ENCODE measurements at places on chromosomes 16 and 17.

DNA sequence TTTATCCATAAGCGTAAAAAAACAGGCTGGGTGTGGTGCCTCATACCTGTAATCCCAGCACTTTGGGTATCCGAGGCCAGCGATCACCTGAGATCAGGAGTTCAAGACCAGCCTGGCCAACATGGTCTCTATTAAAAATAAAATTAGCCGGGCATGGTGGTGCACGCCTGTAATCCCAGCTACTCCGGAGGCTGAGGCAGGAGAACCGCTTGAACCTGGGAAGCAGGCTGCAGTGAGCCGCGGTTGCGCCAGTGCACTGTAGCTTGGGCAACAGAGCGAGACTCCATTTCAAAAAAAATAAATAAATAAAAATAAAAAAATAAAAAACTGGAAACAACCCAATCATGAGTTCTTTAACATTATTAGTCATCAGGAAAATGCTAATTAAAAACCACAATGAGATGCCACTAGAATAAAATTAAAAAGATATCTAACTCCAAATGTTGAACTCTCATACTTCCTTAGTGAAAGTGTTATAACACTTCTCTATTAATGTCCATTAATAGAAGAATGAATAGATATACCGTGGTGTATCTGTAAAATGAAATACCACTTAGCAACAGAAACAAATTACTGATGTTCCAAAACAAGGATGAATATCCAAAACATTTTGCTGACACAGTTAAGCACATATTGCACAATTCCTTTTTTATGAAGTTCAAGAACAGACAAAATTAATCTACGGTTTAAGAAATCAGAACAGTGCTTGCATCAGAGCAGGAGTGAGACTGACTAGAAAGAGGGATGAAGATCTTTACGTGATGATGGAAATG lies 13.1 kb downstream of the MPHOSPH6 start:
- DNase-seq = no peak

DNA sequence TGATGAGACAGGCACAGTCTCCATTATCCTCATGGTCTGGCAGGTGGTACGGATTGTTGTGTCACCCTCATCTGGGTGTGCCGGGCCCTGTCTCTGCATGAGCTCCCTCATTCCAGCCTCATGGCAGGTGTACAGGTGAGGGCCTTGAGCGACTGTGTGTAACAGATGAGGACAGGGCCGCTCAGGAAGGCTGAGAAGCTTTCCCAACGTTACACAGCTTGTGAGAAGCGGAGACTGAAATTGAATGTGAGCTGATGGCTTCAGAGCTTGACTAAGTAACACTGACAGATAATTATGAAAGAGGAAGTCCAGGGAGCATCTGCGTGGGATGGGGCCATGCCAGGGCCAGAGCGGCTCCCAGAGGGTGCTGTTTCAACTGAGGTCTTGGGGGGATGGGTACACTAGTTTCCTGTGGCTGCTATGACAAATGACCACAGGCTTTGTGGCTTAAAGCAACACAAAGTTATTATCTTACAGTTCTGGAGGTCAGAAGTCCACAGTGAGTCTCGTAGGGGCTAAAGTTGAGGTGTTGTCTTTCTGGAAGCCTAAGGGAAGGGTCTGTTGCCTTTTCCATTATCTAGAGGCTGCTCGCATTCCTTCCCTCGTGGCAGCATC lies 36.7 kb downstream of the CMIP start:
- no peak for DNase-seq

DNA sequence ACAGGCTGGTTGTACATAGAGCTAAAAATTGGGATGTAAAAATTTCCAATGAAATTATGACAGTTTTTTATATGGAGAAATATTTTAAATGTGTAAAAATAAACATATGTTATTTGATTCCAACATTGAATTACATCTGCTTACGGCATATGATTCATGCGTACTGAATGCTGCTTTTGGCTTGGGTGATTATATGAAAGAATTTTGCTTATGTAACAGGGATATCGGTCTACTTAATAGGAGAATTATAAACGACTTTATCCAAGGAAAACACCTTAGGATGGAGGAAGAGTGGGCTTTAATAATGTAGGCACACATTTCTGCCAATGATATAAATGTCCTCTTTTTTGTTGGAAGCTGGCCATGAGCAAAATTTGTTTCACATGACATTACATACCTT lies 197.3 kb upstream of the GOT2 start:
- no peak for DNase-seq

GRCh38 chr16:55001931-55002330 lies 71.3 kb downstream of the IRX5 start:
- DNase-seq = no peak

- DNase-seq = no peak
Measured at GRCh38 chr16:47033176-47033575, 59.7 kb upstream of the DNAJA2 start.

GRCh38 chr16:19112099-19112407 lies 1.7 kb upstream of the ITPRIPL2 start:
- DNase-seq = no peak

- no peak for DNase-seq
Measured at GRCh38 chr16:82004601-82005000, 6.7 kb downstream of the SDR42E1 start.

GRCh38 chr16:14445937-14446715 lies 183.9 kb downstream of the PARN start:
- no peak for DNase-seq

- DNase-seq = no peak
Measured at GRCh38 chr16:12043953-12044352, 67.4 kb downstream of the SNX29 start.

DNA sequence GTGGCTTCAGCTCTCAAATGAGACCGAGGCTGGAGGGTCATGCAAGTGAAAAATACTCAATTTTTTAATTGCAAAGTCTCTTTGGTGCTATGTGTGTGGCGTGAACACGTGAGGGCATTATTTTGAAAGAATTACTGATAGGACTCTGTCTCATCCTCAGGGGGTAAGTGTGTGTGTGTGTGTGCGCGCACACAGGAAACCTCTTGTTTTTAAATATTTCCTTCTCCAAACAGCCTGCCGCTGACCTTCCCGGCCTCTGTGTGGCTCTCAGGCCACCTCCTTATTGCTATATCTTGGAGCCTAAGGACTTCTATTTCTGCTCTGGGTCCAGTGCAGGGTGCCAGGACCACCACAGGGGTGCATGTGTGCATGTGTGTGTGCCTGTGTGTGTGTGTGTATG lies 99.7 kb downstream of the CMIP start:
- no peak for DNase-seq

DNA sequence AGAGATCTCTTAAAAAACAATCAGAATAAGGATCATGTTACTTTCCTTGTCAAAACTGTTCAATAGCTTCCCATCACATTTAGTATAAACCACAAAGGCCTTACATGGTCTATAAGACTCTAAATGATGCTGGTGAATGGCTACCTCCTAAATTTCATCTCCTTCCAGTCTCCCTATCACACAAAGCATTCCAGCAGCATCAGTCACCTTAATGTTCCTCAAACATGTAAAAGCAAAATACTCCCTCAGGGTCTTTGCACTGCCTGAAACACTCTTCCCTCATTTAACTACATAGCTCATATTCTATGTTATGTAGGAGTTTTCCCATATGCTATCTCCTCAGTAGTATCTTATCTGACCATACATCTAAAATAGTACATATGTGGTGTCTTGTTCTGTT lies 53.5 kb upstream of the INTS2 start:
- no peak for DNase-seq

DNA sequence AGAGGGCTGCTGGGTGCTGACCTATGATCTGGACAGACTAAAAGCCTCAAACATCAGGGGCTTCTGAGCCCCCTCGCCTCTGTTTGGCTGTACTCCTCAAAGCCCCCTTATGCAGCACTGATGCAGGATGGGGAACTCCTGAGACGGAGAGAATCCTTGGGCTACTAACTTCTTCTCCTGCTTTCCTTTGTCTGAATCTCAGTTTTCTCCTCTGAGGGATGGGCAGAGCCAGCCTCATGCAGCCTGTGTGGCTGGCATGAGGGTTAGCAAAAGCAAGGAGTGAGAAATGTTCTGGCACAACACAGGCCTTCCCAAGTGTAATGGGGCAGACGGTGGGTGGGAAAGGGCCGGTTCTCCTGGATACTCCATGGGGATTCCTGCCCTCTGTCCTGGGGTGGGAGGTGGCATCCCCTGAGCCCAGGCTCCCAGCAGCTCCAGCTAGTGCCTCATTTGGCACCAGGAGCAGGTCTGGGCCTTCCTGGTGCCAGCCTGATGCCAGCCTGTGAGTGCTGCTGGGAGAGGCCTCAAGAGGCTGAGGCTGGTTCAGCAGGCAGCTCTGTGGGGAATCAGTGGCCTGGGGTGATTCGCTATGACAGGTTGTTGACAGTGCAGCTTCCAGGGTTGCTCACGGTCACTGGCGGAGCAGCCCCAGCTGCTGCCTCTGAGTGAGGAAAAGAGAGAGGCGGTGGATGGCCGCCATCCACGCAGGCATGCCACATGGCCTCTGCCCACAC lies 4.0 kb upstream of the BRD7 start:
- DNase-seq = no peak

- no peak for DNase-seq
Measured at GRCh38 chr16:59470556-59470955, 736.4 kb upstream of the GOT2 start.

DNA sequence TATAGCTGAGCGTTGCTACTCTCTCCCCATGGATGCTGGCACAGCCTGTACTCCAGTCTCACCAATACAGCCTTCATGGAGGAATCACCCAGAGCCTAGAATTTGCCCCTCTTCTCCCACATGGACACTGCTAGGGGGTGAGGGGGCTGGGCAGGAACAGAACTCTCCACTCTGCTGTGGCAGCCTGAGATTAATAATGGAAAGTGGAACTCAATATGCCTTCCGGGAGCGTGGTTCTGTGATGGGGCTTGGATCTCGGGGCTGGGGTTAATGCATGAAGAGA lies 1.2 kb downstream of the SLC9A5 start:
- no peak for DNase-seq

DNA sequence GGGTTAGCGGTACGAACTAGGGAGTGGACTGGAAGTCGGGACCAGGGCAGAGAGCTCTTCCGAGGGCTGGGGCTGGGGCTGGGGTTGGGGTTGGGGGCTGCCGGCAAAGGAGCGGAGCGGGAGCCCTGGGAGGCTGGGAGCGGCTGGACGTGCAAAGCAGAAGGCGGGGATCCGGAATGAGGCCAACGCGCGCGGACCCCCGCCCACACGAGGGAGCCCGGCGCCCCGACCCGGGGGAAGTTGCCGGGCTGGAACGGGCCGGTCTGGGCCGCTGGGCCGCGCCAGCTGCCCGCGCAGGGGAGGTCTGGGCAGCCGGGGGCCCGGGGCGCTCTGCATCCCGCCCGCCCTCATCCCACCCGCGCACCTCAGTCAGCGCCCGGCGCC lies 323 bp downstream of the ST3GAL2 start:
- no peak for DNase-seq

DNA sequence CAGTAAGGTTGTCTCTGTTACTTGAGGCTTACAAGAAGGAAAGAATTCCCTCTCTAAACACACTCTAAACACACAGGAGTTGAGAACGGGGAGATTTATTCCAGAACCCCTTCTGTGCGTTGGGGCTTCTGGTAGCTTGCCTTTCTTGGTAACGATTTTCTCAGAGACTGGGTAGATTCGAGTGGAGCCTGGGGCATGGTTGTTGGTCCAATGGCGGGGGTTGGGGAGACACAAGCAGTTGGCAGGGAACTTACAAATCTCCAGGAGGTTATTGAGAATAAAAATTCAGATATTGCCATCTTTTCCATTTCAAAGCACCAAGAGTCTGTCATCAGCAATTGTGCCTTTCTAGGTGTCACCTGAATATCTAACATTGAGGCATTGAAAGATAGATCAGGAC lies 251.7 kb downstream of the CDH13 start:
- DNase-seq = no peak

- DNase-seq = no peak
Measured at GRCh38 chr16:90023078-90023447, 3.8 kb upstream of the DBNDD1 start.

GRCh38 chr17:65279456-65279855 lies 142.3 kb downstream of the RGS9 start:
- no peak for DNase-seq

DNA sequence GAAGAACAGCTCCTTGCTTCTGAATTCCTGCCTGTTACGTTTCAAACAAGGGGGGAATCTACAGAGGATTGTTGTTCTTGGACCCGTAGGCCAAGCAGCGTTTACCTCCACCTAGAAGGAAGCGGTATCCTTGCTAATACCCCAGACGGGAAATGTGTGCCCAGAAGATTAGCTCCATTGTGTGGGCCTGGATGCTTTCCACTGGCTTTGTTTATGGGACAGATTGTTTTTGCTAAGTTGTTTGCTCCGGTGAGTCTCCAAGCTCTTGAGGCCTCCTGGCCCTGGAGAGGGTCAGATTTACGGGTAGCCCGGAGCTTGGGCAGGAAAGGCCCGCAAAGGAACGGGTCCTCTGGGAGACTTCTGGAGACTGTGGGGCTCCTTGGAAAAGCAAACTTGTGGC lies 28.4 kb upstream of the MRTFB start:
- no peak for DNase-seq

- no peak for DNase-seq
Measured at GRCh38 chr17:4560837-4561256, 470 bp upstream of the GGT6 start.

- DNase-seq = no peak
Measured at GRCh38 chr16:19879241-19879792, 5.3 kb downstream of the GPRC5B start.

DNA sequence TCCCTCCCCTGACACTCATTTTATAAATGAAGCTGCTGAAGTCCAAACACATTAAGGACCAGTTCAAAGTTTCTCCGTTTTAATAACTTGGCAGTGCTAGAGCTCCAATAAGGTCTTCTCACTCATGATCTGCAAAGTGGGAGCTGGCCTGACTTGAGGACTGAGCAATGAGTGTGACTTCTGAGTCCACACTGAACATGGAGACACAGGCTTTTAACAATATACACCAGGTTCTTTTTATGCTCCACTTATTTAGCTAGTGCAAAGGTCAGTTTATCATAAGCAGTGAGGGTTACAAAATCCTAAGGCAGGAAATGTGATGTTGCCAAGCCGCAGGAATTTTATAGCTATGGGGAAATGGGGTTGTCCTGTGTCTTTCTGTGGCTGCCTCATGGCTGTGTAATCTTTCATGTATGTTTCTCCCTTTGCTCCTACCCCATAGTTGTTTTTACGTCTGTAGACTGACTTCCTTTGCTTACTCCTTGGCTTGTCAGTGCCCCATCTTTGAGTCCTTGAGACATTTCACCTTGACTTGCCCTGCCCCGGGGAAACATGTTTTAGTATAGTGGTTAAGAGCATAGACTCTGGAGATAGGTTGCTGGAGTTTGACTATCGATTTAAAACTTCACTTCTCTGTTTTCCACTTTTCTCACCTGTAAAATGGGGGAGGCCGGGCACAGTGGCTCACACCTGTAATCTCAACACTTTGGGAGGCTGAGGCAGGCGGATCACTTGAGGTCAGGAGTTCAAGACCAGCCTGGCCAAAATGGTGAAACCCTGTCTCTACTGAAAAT lies 12.2 kb upstream of the MMD start:
- no peak for DNase-seq
